Omental fat pad (tissue), 4 donors: ENCODE measurements at places on chromosomes 2 and 18. TPM values are rescaled to one million over a fixed set of nuclear protein-coding genes. Genes with fewer than 3 reads are reported as not detected.

- no peak for DNase-seq
Observed at GRCh38 chr2:71932780-71933466, 214.7 kb downstream of the CYP26B1 start.

DNA sequence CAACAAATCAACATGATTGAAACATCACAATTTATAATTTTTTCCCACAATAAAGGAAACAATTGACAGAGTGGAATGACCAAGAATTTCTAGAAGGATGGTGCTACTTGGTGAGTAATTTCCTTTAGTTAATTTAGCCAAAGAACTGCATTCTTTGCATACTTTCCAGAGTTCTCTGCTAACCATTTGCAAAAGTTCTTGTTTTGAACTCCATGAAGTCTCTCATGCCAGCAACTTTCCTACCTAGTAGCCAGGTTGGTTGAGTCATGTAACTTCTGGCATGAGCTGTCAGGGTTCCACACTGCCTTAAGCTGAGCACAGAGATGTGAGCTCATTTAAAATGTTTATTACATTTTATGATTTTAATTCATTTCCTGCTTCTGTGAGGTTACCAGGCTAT lies 539.6 kb downstream of the PID1 start:
- DNase-seq, result no peak

- DNase-seq, result no peak
Observed at GRCh38 chr2:173997753-173998152, 32.6 kb upstream of the SP3 start.

DNA sequence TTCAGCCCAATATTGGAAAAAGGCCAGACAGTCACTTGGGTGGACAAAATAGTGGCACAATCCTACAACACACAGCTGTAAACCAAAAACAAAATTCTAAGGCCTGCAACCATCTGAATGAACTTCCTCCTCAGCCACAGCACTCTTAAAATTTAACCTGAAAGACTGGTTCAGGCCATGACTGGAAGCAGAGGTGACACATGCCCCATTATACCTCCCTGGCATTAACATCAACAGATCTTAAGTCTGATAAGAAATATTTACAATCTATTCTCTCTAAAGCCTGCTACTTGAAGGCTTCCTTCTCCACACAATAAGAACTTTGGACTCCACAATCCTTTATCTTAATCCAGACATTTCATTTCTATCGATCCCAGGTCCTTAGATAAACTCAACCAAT lies 192.4 kb upstream of the LRP1B start:
- DNase-seq, result no peak

DNA sequence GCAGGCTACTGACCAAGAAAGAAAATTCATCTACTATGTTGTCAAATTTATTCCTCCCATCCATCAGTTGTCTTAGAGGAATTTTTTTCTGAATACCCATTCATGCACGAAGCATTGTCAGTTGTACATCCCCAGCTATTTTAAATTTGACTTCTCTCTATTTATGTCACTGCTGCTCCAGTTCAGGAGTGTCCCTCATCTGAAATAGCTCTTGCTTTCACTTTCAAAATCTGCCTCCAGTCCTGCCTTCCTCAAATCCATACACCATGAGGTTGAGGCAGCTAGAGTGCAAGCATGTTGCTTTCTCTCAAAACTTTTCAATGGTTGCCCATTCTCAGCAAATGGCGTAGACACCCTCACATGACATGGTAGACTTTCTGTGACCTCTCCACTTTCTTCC lies 335.4 kb upstream of the CDH2 start:
- DNase-seq, result no peak

DNA sequence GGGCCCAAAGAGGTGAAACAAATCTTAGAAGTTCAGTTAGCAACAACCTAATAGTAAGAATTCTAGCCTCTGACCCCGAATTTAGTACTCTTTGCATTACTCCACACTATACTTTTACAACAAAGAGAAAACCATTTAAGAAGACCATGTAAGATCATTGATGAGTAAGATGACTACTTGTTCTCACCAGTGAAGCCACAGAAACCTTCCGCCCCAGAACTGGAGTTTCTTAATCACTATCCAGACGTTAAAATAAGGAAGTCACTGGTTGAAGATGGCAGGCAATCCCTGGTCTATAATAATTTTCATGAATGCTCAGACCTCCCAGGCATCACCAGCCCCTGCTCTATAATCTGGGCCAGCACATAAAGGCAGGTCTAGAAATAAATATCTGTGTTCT lies 95.0 kb downstream of the TMEM163 start:
- no peak for DNase-seq

GRCh38 chr2:21602789-21603188 lies 479.0 kb downstream of the TDRD15 start:
- DNase-seq, result no peak

The ASB18 gene
- total RNA-seq, result not detected

The NFU1 gene
- total RNA-seq, result 84.8 TPM

The TRPM8 gene
- total RNA-seq, result not detected

The NGEF gene
- not detected for total RNA-seq

The ACTG2 gene
- 7.5 TPM for total RNA-seq
